Renal cortical epithelial cell (primary cell): ENCODE measurements at places on chromosomes 16 and 17.

DNA sequence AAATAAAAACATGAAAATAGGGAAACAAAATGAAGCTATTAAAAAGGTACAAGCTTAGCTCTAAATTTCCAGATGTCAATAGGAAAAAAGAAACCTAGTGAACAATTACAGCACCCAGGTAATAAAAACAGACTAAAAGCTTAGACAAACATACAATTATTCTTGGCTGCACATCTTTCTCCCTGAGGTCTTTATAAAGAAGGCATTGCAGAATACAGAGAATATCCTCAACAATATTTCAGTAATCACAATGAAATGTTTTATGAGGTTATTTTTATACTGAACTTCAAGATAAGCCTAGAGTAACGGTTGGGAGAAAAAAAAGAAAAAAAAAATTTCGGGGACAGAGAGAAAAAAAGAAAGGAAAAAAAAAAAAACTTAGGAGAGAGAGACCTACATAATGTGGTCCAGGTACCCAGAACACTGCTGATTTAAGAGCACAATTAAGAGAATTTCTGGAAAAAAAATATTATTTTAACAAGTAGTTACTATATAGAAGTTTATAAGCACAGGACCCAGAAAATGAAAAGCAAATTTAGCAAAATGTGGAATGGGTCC lies 26.5 kb downstream of the KANSL1 start:
- DNase-seq = no peak

DNA sequence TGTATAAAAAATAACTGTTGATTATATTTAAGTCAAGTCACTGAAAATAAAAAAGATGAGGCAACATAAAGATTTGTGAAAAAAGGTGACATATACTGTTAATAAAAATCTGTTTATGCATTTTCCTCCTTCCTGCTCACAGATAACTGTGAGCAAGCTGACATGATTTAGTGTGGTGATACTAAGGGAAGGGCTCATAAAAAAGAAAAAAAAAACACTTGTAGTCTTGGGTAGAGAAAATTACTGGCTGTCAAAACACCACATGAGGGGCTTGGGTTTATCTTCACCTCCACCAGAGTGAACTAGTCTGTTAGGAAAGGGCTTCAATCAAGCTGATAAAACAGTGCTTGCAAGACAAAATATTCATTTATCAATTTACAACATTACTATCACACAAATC lies 247.6 kb downstream of the CNTNAP4 start:
- no peak for DNase-seq

- no peak for DNase-seq
Measured at GRCh38 chr17:14204084-14204483, 32.6 kb downstream of the CDRT15 start.

DNA sequence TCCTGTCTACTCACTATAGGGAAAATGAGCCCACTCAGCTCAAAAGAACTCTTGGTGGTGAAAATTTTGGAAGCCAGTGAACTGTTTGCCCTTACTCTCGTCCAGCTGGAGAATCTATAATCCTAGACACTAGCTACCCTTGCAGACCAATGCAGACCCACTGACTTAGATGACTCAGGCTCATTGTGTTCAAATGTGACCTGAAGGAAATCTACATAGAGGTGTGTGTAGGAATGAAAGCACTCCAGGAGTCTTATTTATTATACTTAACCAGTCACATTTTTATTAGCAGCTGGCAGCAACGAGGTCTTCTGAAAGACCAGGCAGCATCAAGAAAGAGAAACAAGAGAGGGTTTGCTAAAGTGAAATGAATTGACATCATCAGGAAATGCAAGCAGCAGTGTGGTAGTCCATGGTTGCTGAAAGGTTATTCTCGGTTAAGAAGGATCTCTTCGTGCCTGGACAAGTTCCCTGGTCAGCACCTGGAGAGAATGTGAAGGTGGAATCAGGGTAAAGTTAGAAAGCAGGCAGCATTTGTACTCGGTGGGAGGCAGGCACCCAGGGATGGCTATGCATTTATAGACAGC lies 1.4 kb downstream of the KRTAP29-1 start:
- DNase-seq = peak; percentile 71

DNA sequence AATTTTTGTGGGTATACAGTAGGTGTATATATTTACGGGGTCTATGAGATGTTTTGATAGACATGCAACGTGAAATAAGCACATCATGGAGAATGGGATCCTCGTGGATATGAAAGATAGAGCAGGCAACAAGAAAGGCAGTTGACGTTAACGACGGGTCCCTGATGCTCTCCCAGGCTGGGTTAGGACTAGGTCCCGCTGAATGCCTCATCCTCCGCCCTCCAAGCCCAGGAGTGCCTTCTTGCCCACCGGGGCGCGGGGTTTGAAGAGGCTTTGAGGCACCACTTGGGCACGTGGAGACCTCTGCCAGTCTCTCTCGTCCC lies 9.5 kb upstream of the ZFP90 start:
- DNase-seq = no peak

DNA sequence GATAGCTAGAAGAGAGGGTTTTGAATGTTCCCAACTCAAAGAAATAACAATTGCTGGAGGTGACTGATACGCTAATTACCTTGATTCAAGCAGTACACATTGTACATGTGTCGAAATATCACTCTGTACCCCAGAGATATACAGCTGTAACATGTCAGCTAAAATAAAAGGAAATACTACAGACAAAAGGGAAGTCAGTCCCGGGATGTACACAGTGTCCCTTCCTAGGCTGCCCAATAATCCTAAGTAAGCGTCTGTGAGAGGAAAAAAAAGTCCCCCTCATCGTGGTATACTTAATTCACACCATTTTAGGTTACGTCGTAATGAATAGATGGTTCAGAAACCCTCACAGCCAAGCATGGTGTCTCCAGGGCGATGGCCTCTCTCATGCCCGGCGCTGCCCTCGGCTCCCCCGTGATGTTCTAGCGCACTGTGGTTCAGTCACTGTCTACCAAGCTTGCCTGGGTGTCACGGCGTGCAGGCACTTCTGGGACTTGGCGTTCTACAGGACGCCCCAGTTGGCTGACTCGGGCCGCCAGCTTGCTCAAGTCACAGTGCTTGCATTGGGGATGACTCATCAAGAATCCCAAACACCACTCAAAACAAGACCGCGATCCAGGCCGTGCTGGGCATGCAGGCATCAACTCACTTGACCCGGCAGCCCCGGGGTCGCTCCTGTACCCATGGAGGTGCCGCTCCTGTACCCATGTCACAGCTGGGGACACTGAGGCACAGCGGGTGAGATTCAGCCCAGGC lies 27.6 kb downstream of the CCDC40 start:
- DNase-seq = peak; percentile 89

- DNase-seq = no peak
Measured at GRCh38 chr17:50604513-50604912, 30.2 kb upstream of the ABCC3 start.

- DNase-seq = no peak
Measured at GRCh38 chr16:23902748-23903414, 67.1 kb downstream of the PRKCB start.

- DNase-seq = no peak
Measured at GRCh38 chr16:19415461-19415860, 2.2 kb upstream of the TMC5 start.

GRCh38 chr17:77892031-77892430 lies 66.5 kb upstream of the TNRC6C start:
- no peak for DNase-seq

DNA sequence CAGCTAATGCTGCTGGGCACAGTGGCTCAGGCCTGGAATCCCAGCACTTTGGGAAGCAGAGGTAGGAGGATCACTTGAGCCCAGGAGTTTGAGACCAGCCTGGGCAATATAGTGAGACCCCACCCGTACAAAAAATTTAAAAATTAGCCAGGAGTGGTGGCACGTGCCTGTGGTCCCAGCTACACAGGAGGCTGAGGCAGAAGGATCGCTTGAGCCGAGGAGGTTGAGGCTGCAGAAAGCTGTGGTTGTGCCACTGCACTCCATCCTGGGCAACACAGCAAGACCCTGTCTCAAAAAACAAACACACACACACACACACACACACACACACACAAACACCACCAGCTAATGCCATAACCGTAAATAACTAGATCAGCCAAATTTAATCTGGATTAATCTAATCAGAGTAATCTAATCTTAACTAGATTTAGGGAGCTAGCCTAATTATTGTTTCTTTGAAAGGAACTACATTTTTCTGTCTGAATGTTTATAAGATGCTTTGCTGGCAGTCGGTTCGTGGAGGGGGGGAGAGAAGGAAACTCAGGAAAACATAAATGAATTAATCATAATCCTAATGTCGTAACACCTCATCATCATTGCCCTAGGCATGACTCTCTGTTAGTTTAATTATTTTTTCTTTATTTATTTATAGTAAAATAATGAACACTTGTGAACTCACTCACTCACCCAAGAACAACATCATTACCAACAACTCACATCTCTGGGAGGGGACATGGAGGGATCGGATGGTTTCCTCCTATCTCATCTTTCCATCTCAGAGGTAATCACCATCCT lies 12.5 kb upstream of the RBBP6 start:
- no peak for DNase-seq

GRCh38 chr17:6591599-6592158 lies 35.3 kb upstream of the PITPNM3 start:
- peak; percentile 93 for DNase-seq

DNA sequence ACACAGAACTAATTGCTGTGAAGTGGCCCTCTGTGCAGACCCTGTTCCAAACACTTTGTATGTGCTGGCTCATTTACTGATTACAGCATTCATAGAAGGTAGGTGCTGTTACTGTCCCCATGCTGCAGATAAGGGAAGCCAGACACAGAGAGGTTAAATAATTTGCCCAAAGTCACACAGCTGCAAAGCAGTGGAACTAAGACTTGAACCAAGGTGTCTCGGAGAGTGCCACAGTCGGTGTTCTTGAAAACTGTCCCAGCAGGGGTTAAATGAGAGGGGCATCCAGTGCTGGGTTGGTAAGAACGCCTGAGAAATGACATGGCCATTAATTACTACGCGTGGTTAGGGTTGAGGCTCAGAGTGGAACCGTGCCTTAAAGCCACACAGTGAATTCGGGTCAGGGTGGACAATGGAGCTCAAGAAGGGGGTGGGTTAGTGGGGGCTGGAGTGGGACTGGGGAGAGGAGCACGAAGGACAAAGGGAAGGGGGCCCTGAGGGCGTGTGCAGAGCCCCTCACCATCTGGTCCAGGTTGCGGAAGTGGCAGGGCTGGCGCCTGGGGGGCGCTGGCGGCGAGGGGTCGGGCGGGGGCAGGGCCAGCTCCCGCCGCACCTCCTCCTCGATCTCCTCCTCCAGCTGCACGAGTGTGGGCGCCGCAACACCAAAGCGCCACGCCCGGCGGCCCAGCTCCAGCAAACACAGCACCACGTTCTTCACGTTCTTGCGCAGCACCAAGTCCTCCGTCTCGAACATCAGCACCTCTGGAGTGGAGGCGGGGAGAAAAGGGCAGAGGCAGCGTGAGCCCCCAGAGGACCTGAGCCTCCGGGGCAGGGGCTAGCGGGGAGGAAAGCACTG lies 3.3 kb downstream of the GAS2L2 start:
- DNase-seq = no peak

- DNase-seq = no peak
Measured at GRCh38 chr17:7248796-7249195, 2.7 kb downstream of the CTDNEP1 start.

DNA sequence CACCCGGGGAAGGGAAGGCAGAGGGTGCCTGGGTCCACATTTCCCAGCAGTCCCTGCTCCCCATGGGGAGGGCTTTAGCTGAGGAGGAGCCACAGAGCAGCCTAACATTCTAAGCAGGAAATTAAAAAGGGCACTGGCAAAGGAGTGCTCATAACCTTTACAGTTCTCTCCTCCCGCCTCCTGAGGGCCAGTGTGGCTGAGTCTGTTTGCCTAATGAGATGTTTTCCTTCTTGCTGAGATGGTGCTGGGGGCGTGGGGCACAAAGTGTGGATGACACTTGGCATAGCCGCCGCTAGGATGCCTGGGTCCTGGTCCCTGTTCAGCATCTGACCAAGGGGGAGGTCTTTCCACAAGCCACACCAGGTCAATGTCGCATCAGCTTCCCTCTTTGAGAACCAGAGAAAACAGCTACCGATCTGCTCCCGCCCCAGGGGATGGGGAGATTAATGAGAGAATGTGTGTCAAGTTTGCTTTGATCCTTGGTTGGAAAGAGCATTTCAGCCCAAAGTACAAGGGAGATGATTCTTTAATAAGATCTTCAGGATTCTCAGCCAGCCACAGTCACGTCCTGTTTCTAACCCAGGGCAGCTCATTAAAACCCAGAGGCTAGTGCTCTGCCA lies 5.8 kb downstream of the KIF18B start:
- DNase-seq = no peak
